ENCODE measurements at places on chromosomes 3 and 15.

GRCh38 chr3:81443958-81444357, 317.5 kb downstream of the GBE1 start:
- no peaks in the 10 kb centered on the region for H3K4me1 ChIP-seq
- H3K27me3 ChIP-seq, result no peaks in the 10 kb centered on the region
- no peaks in the 10 kb centered on the region for H3K36me3 ChIP-seq

GRCh38 chr3:116470605-116471197, 25.4 kb upstream of the LSAMP start:
- H3K27me3 ChIP-seq, result no peaks in the 10 kb centered on the region
- H3K36me3 ChIP-seq, result no peaks in the 10 kb centered on the region
- no peaks in the 10 kb centered on the region for H3K4me1 ChIP-seq
- DNase-seq, result no peak
- no peak overlapping the region for H3K4me3 ChIP-seq

- no peak overlapping the region for H3K4me3 ChIP-seq
- no peaks in the 10 kb centered on the region for H3K27me3 ChIP-seq
- peaks cover 19% of the 10 kb centered on the region for H3K36me3 ChIP-seq
- H3K27ac ChIP-seq, result no peak overlapping the region
Measured at GRCh38 chr3:45406772-45407171, 18.4 kb downstream of the LARS2 start.

- H3K27me3 ChIP-seq, result no peaks in the 10 kb centered on the region
- no peak overlapping the region for H3K4me3 ChIP-seq
- peaks cover 8% of the 10 kb centered on the region for H3K4me1 ChIP-seq
Measured at GRCh38 chr3:12193485-12194165, 34.9 kb upstream of the TIMP4 start.

GRCh38 chr3:175940881-175941280, 1081.7 kb downstream of the NAALADL2 start:
- no peak overlapping the region for H3K27ac ChIP-seq
- H3K4me3 ChIP-seq, result no peak overlapping the region
- no peaks in the 10 kb centered on the region for H3K27me3 ChIP-seq
- no peak for DNase-seq
- no peaks in the 10 kb centered on the region for H3K4me1 ChIP-seq

DNA sequence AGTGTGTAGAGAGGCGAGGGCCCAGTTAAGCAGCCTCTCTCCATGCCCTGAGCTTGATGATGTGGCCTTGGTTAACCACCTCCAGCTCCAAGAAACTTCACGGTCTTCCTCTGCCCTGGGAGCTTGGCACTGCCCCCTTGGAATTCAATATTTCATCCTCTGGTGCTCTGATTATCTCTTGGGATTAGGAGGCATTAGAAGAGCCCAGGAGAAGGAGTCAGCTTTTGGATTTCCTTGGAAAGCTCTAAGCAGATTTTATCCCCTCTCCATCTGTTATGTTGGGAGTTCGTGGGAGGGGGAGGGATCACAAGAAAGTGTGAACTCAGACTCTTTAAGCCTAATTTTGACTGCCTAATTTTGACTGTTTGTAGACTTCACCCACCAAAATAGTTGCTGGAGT, 132.7 kb upstream of the AGBL1 start:
- H3K27ac ChIP-seq, result no peak overlapping the region
- no peaks in the 10 kb centered on the region for H3K27me3 ChIP-seq
- no peaks in the 10 kb centered on the region for H3K36me3 ChIP-seq
- no peak overlapping the region for H3K4me3 ChIP-seq
- H3K4me1 ChIP-seq, result no peaks in the 10 kb centered on the region
- no peak for DNase-seq

GRCh38 chr3:101377796-101378195, 57.4 kb upstream of the IMPG2 start:
- H3K36me3 ChIP-seq, result no peaks in the 10 kb centered on the region
- H3K4me1 ChIP-seq, result peaks cover 4% of the 10 kb centered on the region
- H3K4me3 ChIP-seq, result no peak overlapping the region
- H3K27me3 ChIP-seq, result no peaks in the 10 kb centered on the region
- no peak overlapping the region for H3K27ac ChIP-seq

- no peak overlapping the region for H3K4me3 ChIP-seq
- no peak for DNase-seq
- H3K27ac ChIP-seq, result no peak overlapping the region
- no peaks in the 10 kb centered on the region for H3K27me3 ChIP-seq
- peaks cover 3% of the 10 kb centered on the region for H3K4me1 ChIP-seq
- no peaks in the 10 kb centered on the region for H3K36me3 ChIP-seq
Measured at GRCh38 chr3:157166561-157166960, 6.6 kb upstream of the CCNL1 start.

DNA sequence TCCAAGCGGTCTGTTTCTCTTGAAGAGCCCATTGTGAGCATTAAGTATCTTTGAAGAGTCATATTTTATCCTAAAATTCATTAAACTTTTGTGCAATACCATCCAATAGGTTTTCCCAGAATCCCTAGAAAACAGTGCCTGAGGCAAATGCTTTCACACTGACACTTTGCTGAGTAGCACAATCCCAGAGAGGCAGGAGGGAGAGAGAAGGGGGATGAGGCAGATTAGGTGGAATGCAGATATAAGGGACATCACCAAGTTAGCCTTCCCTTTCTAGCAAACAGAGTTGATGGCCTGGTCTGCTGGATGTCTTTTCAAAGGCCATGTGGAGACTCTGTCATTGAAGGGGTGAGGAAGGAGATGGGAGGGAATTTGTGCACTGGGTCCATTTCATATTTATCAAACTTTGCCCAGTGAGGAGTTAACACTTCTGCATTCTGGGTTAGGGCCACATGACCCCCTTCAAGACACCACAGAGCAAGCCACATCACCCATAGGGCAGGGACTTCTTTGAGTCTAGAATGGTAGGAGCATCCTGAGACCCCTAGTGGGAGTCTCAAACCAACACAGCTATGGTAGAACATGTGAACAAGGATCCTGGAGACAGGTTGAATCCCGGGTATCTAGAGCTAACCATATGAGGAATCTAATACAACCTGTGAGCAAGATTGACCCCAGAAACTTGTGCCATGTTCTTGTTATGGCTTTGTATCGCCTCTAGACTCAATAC, 32.0 kb upstream of the SEMA6D start:
- no peak overlapping the region for H3K27ac ChIP-seq
- no peak overlapping the region for H3K4me3 ChIP-seq
- H3K27me3 ChIP-seq, result no peaks in the 10 kb centered on the region
- DNase-seq, result no peak
- no peaks in the 10 kb centered on the region for H3K36me3 ChIP-seq

DNA sequence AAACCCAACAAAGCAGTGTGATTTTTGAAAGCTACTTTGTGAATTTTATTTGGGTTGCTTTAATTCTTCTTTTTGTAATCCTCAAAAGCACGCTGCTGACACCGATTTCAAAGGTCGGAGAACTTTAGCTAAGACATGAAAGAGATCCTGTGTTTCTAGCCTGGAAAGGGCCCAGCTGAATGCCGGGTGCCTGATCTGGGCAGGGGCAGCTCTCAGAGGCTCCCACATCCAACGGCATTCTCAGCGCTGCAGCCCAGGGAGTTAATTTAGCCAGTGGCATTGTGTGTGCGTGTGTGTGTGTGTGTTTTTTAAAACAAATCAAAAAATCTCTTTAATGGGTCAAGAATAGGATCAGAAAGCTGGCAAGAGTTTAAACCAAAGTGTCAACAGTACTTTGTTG, 6.6 kb downstream of the RBP1 start:
- H3K4me3 ChIP-seq, result no peak overlapping the region
- DNase-seq, result no peak
- peaks cover 23% of the 10 kb centered on the region for H3K4me1 ChIP-seq
- H3K27me3 ChIP-seq, result no peaks in the 10 kb centered on the region

DNA sequence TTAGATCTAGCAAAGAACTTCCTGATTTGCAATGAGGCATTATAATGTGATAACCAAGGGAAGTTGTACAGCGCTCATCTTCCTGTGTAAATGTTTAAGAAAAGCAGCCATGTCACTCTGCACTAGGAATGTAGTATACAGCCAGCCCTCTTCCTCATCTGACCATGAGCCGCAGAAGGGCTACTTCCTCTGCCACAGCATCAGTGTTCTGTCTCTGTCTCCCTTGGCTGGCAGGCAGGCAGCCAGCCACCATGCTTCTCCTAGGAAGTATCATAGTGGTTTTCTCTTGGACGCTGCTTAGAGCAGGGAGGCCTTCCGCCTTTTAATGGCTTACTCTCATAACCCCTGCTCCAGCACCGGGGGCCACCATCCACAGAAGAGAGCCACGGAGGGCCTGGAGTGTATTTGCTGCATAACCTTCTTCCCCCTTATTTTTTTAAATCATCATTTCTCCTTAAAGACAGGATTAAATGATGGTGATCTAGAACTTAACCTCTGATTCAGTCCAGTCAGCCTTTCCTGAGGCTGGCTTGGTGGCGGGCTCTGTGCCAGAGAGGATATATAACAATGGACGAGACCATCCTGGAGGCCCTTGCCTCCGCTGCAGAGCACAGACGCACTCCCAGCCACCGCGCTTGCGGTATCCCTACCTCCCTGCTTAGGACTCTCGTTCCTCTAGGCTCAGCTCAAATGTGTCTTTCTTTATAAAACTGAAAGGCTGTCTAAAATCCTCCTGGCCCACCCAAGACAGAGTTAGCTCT, 57.3 kb upstream of the PLXNA1 start:
- H3K27me3 ChIP-seq, result no peaks in the 10 kb centered on the region
- H3K4me1 ChIP-seq, result peaks cover 41% of the 10 kb centered on the region
- no peak overlapping the region for H3K4me3 ChIP-seq
- no peaks in the 10 kb centered on the region for H3K36me3 ChIP-seq
- no peak for DNase-seq

DNA sequence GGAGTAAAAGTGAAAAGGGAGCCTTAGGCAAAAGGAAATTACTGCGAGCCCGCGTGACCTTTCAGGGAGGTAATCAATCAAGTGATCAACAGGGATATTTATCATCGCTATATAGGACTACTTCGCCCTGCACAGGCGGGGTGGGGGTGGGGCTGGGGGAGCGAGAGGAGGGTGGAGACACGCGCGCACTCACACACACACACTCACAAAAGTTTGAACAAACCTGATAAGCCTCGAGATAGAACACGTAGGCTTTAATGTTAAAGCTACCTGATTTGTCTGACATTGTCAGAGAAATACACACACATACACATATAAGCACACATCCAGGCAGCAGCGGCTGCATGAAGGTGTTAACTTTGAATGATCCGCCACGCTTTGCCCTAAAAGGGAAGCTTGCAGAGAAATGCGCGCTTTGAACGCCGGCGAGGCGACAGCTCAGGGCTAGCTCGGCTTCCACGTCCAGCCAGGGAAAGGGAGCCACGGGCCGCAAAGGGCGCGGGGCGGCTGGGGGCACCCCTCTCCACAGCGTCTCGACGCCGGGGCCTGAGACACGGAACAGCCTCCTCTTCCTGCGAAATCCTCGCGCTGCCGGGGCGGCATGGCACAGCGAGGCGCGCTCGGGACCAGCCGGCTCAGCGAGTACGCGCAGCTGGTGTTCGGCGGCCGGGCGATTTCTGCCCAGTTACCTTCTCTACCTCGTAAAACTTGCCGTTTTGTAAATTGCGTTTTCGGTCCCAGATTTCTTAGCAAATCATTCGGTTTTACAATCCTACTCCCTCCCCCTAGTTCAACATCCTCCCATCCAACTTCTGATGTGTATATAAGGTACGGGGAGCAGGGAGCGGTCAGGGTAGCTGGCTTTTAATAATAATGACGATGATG, 4.8 kb upstream of the MECOM start:
- H3K27me3 ChIP-seq, result peaks cover 70% of the 10 kb centered on the region
- DNase-seq, result peak; percentile 79
- no peaks in the 10 kb centered on the region for H3K36me3 ChIP-seq

GRCh38 chr3:176850498-176850897, 346.8 kb downstream of the TBL1XR1 start:
- H3K27ac ChIP-seq, result no peak overlapping the region
- no peak for DNase-seq
- no peaks in the 10 kb centered on the region for H3K4me1 ChIP-seq
- H3K4me3 ChIP-seq, result no peak overlapping the region

DNA sequence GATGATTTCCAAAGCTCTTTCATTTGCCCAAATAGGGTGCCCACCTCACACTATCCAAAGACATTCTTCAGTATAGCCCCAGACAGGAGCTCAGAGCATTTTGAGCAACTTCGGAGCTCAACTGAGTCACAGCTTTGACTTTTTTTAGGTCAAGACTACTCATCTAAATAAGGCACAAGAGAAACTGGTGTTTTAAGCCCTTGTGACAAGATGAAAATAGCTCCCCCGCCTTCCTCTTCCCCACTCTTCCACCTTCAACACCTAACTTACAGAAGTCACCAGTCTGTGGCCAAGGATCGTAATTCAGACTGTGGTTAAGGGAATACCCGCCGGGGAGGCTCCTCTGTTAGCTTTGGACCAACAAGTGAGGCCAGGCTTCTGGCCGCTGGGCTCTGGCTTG, 60.4 kb upstream of the CA12 start:
- H3K4me1 ChIP-seq, result peaks cover under 1% of the 10 kb centered on the region
- no peak for DNase-seq
- H3K4me3 ChIP-seq, result no peak overlapping the region
- no peaks in the 10 kb centered on the region for H3K27me3 ChIP-seq
- no peaks in the 10 kb centered on the region for H3K36me3 ChIP-seq

DNA sequence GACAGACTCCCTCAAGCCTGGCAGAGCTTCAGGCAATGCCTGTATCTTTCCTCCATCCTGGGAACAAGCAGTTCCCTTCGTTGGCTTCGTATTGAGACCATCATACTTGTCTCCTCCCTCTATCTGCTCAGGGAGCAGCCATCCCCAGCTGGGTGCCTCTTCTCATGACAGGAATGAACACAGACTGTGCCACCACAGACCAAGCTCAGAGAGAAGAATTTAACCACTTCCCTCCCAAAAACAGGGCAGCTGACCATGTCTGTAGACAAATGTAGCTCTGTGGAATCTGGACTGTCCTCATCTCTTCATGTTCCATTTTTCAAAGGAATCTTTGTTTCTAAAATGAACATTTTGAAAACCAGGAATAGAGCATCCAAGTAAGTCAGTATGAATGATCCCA, 245.4 kb downstream of the ERC2 start:
- H3K27me3 ChIP-seq, result no peaks in the 10 kb centered on the region
- no peak overlapping the region for H3K27ac ChIP-seq
- DNase-seq, result no peak

Measured in upper lobe of right lung (tissue), 1 donor.